Calu3 (cell line): ENCODE measurements at places on chromosomes 1 and 21. TPM values are rescaled to one million over a fixed set of nuclear protein-coding genes. Genes with fewer than 3 reads are reported as not detected.
A peak's percentile ranks its signal among the peaks of the same experiment; 100 is the strongest.

- DNase-seq, result no peak
- H3K4me3 ChIP-seq, result no peak overlapping the region
- H3K27ac ChIP-seq, result no peak overlapping the region
- H3K4me1 ChIP-seq, result peaks cover 20% of the 10 kb centered on the region
- no peaks in the 10 kb centered on the region for H3K27me3 ChIP-seq
- H3K36me3 ChIP-seq, result no peaks in the 10 kb centered on the region
Measured at GRCh38 chr1:228225740-228226139, 17.9 kb downstream of the OBSCN start.

DNA sequence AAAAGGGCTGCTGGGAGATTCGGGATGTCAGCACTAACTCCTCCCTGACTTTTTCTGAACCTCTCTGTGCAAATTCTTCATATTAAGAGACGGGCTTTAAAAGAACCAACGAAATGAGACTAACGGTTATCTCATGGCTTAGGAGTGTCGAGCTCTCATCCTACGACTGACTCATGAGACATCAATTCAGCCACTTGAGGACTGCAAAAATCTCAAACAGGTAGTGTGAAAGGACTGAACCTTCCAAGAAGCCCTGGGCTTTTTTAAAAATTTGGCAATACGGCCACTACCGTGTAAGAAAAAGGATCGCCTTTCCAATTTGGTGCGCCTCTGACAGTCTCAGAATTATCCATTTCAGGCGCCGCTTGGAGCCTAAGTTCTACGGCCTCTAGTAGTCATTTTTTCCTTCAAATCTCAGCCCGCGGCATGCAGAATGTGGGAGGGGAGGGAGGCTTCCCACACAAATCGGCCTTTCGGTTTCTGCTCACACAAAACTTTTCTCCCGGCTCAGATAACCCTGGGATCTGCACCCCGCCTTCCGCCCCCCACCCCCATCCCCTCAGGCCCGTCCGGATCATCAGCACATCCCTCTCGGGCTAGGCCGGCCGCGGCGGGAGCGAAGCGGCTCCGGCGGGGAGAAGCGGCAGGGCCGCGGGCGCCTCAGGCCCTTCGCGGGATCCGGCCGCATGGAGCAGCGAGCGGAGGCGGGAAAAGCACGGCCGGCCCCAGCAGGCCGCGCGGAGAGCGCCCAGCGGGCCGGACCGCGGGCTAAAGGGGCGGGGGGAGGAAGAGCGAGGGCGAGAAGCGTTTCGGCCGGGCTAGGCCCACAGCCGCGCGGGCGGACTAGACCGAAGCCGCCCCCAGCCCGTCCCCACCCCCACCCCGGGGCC lies 618 bp downstream of the HNRNPR start:
- DNase-seq, result peak; percentile 27
- H3K27me3 ChIP-seq, result no peaks in the 10 kb centered on the region
- H3K36me3 ChIP-seq, result peaks cover 45% of the 10 kb centered on the region
- peaks cover 14% of the 10 kb centered on the region for H3K4me1 ChIP-seq

- H3K4me3 ChIP-seq, result no peak overlapping the region
- no peak overlapping the region for H3K27ac ChIP-seq
- no peaks in the 10 kb centered on the region for H3K36me3 ChIP-seq
- H3K27me3 ChIP-seq, result peaks cover 99% of the 10 kb centered on the region
- no peaks in the 10 kb centered on the region for H3K4me1 ChIP-seq
Measured at GRCh38 chr1:228009116-228009827, 2.5 kb downstream of the WNT3A start.

- H3K27me3 ChIP-seq, result no peaks in the 10 kb centered on the region
- peaks cover 4% of the 10 kb centered on the region for H3K36me3 ChIP-seq
- H3K4me1 ChIP-seq, result peaks cover 9% of the 10 kb centered on the region
- no peak overlapping the region for H3K27ac ChIP-seq
- DNase-seq, result no peak
- no peak overlapping the region for H3K4me3 ChIP-seq
Measured at GRCh38 chr1:119964673-119965363, 68.5 kb upstream of the ADAM30 start.

GRCh38 chr1:248804771-248805681 lies 20.7 kb downstream of the SH3BP5L start:
- H3K4me3 ChIP-seq, result no peak overlapping the region
- peaks cover 4% of the 10 kb centered on the region for H3K36me3 ChIP-seq
- DNase-seq, result no peak

DNA sequence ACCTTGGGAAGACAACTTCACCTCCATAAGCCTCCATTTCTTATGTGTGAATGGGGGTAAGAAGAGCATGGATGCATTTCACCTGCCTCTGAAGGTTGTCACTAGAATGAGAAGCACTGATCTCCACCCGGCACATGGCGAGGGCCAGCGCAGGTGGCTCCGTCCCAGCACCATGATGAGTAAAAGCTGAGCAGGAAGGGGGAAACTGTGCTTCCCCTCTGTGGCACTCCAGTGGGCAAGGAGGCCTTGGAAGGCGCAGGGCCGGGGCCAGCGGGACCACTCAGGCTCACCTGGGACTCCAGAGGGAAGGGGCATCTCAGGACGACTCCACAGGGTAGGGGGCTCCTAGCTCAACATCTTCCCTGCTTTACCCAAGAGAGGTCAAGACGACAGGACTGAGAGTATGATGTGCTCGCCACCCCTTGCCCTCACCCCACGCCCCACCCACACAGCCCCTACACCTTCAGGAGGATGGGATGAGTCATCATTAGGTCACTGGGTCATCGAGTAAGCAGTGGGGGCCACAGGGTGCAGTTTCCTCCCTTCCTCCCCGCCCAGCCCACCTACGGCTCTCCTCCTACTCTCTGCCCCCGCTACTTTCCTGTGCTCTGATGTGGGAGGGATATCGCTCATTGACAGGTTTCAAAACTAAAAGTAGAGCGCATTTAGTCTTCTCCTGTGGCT lies 112.1 kb downstream of the HIVEP3 start:
- no peaks in the 10 kb centered on the region for H3K27me3 ChIP-seq
- H3K4me3 ChIP-seq, result no peak overlapping the region
- H3K27ac ChIP-seq, result no peak overlapping the region
- no peak for DNase-seq
- H3K36me3 ChIP-seq, result no peaks in the 10 kb centered on the region

The KCNJ6 gene
- total RNA-seq, result 0.05 TPM in 1 of 2 replicates, not detected in the other

The TTC34 gene
- total RNA-seq, result 1.2 and 1.3 TPM in 2 replicates

DNA sequence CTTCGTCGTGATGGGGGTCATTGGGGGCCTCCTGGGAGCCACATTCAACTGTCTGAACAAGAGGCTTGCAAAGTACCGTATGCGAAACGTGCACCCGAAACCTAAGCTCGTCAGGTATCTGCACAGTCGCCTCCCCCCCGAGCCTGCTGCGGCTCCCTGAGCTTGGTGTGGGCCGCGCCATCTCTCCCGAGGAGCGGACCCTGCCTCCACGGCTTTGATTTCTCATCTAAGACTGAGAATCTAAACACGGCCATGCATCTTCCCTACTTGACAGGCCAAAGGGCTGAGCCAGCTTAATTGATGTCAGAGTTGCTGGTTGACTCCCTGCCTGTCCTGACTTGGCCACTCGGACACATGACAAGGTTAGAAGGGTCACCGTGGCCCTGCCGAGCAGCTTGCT lies 19.1 kb downstream of the NPPA start:
- peaks cover 29% of the 10 kb centered on the region for H3K36me3 ChIP-seq
- no peak overlapping the region for H3K27ac ChIP-seq
- no peaks in the 10 kb centered on the region for H3K4me1 ChIP-seq
- H3K27me3 ChIP-seq, result no peaks in the 10 kb centered on the region

- peak; percentile 30 for DNase-seq
- no peaks in the 10 kb centered on the region for H3K4me1 ChIP-seq
- H3K27ac ChIP-seq, result no peak overlapping the region
- no peaks in the 10 kb centered on the region for H3K27me3 ChIP-seq
- H3K36me3 ChIP-seq, result no peaks in the 10 kb centered on the region
Measured at GRCh38 chr1:101506541-101507164, 269.8 kb downstream of the S1PR1 start.

The ZNF648 gene
- 0.17 TPM in 1 of 2 replicates, not detected in the other for total RNA-seq

DNA sequence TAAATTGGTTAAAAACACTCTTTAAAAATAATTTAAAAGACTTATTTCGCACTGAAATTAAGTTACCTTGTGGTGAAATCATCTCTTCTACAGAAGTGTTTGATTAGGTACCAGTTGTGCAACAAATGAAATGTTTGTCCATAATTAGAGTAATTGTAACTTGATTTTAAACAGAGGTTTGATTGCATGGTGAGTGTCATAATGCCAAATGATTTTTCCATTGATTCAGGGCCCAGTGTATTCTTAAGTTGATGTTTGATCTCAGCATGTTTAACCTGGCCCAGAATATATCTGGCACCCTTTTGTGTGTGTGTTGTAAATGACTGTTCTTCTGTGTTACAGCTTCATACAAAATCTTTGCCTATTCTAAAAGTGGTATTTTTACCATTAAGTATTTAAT lies 28.5 kb downstream of the LRRC8B start:
- peak overlapping the region; percentile 39 for H3K4me3 ChIP-seq
- peak overlapping the region; percentile 62 for H3K27ac ChIP-seq
- H3K27me3 ChIP-seq, result no peaks in the 10 kb centered on the region
- DNase-seq, result no peak
- H3K4me1 ChIP-seq, result peaks cover 51% of the 10 kb centered on the region

GRCh38 chr1:94318505-94319030 lies 81.2 kb upstream of the ARHGAP29 start:
- peaks cover 59% of the 10 kb centered on the region for H3K4me1 ChIP-seq
- no peaks in the 10 kb centered on the region for H3K27me3 ChIP-seq
- no peak overlapping the region for H3K4me3 ChIP-seq
- H3K27ac ChIP-seq, result peak overlapping the region; percentile 23

DNA sequence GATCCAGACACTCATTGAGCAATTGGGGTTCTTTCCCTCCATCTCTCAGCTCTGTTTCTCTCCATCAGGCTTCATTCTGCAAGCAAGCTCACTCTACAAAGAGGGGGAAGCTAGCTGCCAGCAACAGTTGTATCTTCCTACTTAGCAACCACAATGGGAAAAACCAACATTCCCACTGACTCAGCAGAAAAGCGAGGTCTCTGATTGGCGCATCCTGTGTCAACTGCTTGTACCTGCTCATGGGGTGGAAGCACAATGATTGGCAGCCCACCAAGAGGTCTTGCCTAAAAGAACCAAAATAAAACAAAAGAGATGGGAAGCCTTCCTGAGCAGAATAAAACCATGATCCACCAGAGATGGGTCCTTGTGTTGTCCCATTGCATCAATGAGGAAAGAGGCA lies 4.0 kb upstream of the CDA start:
- DNase-seq, result no peak
- peaks cover 7% of the 10 kb centered on the region for H3K36me3 ChIP-seq
- no peak overlapping the region for H3K27ac ChIP-seq
- no peaks in the 10 kb centered on the region for H3K27me3 ChIP-seq

The IQGAP3 gene
- 66.2 and 93.6 TPM in 2 replicates for total RNA-seq

- H3K36me3 ChIP-seq, result no peaks in the 10 kb centered on the region
- peaks cover 51% of the 10 kb centered on the region for H3K4me1 ChIP-seq
- DNase-seq, result peak; percentile 95
- H3K27me3 ChIP-seq, result no peaks in the 10 kb centered on the region
Measured at GRCh38 chr1:31576201-31576669, at the start of gene TINAGL1. Gene TINAGL1, plus strand, starts transcription at chr1:31576515. Its CDS starts 634 bp downstream, at chr1:31577149.

- no peak for DNase-seq
- peaks cover 22% of the 10 kb centered on the region for H3K4me1 ChIP-seq
- no peak overlapping the region for H3K27ac ChIP-seq
- no peak overlapping the region for H3K4me3 ChIP-seq
- H3K27me3 ChIP-seq, result no peaks in the 10 kb centered on the region
Measured at GRCh38 chr1:172338295-172338735, 82.2 kb upstream of the C1orf105 start.

- DNase-seq, result no peak
- no peaks in the 10 kb centered on the region for H3K36me3 ChIP-seq
- H3K4me3 ChIP-seq, result no peak overlapping the region
- H3K4me1 ChIP-seq, result peaks cover 30% of the 10 kb centered on the region
- H3K27ac ChIP-seq, result no peak overlapping the region
Measured at GRCh38 chr1:66302815-66303214, 231.1 kb upstream of the SGIP1 start.

The SH2D1B gene
- total RNA-seq, result not detected in 2 replicates

The AXDND1 gene
- total RNA-seq, result 0.50 and 0.64 TPM in 2 replicates
